Karpas-422 (cell line): ENCODE measurements at places on chromosomes 2 and 18. TPM values are rescaled to one million over a fixed set of nuclear protein-coding genes. Genes with fewer than 3 reads are reported as not detected.

DNA sequence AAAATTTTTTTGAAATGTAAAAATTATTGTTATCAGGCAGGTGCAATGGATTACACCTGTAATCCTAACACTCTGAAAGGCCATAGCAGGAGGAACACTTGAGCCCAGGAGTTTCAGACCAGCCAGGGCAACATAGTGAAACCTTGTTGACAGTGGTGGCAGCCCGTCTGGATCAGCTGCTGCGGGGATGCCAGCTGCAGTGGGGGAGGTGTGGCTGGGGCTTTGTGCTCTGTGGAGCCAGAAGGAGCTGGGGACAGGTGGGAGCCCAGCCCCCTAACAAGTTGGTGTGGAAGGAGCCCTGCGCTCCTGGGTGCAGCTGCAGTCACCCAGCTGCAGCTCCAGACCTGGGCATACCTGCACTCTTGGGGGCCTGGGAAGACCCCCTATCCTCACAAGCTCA, 182.4 kb upstream of the MC4R start:
- DNase-seq: no peak

OTOS gene
- total RNA-seq: not detected in 2 replicates

CACNB4 gene
- total RNA-seq: 0.11 and 0.22 TPM in 2 replicates

MOGAT1 gene
- total RNA-seq: not detected in 2 replicates

- no peak for DNase-seq
Observed at GRCh38 chr2:191115804-191116203, 35.0 kb downstream of the STAT4 start.

PTPN2 gene
- 72.2 and 85.2 TPM in 2 replicates for total RNA-seq

GRCh38 chr2:122011493-122012270, 256.2 kb downstream of the TSN start:
- DNase-seq: no peak

DSG1 gene
- 16.2 and 20.7 TPM in 2 replicates for total RNA-seq

- no peak for DNase-seq
Observed at GRCh38 chr18:7946734-7947377, 379.7 kb downstream of the PTPRM start.

NEU2 gene
- not detected in 2 replicates for total RNA-seq

DNA sequence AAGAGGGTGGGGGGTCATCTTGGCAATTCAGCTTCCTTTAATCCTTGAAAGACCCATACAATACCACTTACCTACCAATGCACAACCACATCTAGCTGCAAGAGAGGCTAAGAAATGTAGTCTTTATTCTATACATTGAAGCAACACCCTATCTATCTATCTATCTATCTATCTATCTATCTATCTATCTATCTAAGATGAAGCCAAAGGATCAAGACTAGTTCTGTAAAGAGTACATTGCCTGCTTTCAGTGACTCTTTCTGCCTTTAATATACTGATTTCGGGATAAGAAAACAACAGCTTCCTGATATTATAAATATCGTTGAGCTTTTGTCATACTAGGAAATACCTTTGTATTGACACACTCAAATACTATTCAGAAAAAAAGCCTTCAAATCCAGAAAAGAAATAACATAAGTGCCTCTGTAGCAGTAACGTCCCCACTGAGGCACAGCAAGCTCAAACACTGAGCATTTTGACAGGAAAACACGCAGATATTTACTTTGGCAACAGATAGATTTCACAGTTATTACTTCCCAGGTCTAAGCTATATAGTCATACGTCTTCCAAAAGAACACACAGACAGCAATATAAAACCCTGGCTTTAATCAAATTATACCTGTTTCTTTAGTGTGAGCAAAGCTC, 139.4 kb upstream of the SERTAD2 start:
- no peak for DNase-seq

RHOB gene
- total RNA-seq: not detected in 2 replicates

DNA sequence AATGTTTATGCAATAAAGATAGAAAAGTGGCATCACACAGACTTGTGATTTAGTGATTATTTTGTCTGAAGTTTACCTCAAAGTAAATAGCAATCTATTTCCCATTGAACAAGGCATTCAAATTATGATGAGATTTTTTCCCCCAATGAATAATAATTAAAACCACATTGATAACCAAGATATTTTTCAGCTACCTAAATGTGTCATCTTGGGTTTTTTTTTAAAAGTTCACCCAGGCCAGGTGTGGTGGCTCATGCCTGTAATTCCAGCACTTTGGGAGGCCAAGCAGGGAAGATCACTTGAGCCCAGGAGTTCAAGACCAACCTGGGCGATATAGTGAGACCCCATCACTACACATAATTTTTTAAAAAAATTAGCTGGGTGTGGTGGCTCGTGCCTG, 27.0 kb downstream of the MYOM1 start:
- no peak for DNase-seq
